ENCODE measurements at places on chromosomes 11 and 22.

DNA sequence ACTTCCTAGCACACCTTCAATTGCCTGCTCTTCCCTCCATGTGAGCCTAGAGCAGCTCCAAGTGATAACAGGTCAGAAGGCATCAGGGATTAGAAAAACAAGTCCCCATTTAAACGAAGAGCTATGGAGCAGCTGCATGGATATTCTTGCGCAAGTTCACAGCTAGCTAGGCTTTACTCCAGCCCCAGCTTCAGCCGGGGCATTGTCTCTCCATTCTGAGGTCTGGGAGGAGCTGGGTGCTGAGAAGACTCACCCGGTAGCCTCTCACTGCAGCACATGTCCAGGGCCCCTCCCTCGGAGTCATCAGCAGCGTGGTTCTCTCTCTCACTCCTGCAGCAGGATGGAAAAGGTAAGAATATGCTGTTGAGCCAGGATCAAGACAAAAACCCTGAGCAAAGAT is 26.0 kb downstream of the PTPN5 start:
- no peak for DNase-seq

DNA sequence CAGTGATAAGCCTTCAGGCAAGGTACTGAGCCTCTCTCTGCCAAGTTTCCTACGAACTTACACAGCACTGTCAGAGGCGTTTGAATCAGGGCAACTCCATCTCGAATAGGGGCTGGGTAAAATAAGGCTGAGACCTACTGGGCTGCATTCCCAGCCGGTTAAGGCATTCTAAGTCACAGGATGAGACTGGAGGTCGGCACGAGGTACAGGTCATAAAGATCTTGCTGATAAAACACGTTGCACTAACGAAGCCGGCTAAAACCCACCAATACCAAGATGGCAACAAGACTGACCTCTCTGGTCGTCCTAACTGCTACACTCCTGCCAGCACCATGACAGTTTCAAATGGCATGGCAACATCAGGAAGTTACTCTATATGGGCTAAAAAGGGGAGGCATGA is 20.4 kb upstream of the POGLUT3 start:
- DNase-seq: no peak

DNA sequence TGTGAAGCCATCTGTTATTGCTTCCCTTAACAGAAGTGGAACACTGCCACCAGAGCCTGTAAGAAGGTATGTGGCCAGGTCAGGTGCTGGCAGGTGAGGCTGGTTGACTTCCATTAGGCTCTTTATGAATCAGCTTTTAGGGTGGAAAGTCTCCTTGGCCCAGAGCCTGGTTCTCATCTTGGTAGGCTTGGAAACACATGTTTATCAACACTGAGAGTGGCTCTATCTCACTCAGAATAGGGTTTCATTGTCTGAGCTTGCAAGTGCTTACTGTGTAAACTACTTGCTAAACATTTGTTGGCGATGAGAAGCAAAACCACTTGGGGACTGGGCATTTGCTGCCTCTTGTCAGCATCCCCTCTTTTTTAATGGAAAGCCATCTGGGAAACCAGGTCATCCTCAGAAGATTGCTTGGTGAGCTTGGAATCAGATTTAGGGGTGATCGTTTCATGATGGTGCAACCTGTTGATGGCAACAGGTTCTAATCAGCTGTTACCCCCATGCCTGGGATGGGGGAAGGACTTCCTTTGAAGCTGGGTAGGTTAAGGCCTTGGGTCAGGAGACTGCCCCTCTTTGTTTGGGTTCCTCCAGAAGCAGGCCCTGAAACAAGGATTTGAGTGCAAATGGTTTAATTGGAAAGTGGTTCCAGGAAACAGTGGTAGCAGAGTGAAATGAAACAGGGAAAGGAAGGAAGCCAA is 75.0 kb upstream of the AMPD3 start:
- DNase-seq: no peak

DNA sequence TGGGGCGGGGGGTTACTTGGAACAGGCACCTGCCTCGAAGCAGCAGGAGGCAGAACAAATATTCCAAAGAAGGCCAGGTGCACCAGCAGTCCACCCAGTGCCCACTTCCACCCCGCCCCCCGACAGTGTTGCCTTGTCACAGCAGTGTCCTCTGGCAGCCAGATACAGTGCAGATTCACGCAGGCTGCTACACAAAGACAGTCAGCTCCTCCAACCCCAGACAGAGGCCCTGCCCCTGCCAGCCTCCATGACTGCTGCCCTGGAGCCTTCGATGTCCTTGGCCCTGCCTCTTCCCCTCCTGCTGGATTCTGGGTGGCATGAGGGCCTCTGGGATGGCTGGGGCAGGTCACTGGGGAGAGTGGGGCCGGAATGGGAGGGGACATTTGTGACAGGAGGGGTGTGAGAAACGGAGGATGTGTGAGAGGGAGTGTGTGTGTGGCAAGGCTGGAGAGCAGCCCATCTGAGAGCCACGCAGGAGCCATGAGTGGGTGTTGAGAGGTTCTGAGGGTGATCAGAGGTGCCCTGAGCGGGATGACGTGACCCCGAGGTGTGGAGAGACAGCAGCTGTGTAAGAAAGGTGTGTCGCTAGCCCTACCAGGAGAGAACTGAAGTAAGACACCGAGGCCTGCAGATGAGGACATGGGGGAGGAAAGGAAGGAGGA is 173.7 kb downstream of the CEP164 start:
- no peak for DNase-seq

DNA sequence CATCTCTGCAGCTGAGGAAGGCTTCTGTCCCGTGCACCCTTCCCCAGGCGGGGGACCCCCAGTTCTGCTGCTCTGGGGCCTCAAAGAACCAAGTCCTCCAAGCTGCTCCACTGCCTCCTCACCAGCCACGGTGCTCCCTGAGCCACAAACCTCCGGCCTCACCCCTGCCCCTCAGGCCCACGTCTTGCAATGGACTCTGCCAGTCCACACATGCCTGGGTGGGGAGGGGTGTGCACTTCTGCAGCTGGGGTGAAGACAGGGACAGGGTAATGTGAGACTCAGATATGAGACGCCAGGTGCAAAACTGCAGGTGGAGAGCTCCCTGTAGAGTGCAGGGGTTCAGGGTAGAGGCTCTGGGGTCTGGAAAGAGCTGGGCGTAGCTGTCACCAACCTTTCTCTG is 3.2 kb upstream of the PTDSS2 start:
- no peak for DNase-seq

DNA sequence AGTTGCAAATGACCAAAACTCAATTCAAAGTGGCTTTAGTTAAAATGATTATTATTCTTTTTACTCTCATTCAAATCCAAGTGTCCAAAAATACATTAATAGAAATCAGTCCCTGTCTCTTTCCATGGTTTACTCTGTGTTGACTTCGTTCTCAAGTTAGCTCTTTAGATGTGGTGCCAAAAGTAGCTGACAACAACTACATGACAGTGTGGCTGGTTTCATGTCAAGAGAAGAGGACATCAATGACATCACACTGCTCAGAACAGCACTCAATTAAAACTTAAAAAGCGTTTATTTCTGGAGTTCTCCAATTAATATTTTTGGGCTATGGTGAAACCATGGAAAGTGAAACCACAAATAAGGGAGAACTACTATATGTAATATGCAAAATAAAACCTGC is 1746.9 kb downstream of the LRRC4C start:
- no peak for DNase-seq

DNA sequence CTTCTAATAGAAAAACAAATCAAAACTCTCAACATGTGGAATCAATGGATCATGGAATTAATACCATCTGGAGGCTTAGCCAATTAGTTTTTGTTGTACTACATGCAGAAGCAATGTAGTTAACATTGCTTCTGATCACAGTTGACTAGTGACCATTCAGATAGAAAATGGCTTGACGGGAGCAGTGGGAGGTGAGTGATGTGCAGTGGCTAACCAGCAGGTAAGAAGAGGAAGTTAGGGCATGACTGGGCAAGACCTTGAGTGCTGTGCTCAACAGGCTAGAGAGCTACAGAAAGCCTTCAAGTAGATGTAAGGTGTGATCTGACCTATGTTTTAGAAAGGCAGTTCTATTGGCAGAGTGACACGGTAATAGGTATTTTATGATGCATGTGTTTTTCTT is 60.7 kb upstream of the ALKBH3 start:
- no peak for DNase-seq

GRCh38 chr22:24582056-24582814 is 10.6 kb downstream of the LRRC75B start:
- DNase-seq: no peak

GRCh38 chr11:113213549-113213948 is 100.8 kb upstream of the TTC12 start:
- no peak for DNase-seq

DNA sequence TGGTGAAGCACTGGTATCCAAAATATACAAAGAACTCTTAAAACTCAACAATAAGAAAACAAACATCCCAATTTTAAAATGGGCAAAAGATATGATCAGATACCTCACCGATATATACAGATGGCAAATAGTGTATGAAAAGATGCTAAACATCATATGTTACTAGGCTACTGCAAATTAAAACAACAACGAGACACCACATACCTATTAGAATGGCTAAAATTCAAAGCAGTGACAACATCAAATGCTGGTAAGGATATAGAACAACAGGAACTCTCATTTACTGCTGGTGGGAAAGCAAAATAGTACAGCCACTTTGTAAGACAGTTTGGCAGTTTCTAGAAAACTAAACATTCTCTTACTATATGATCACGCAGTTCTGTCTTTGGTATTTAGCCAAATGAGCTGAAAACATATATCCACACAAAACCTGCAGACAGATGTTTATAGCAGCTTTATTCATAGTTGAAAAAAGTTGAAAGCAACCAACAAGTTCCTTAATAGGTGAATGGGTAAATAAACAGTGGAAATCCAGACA is 38.5 kb downstream of the SIK3 start:
- no peak for DNase-seq

- no peak for DNase-seq
Observed at GRCh38 chr22:19407649-19408606, 23.6 kb downstream of the HIRA start.

- DNase-seq: peak; percentile 90
Observed at GRCh38 chr11:8717876-8718753, 35.5 kb downstream of the RPL27A start.

DNA sequence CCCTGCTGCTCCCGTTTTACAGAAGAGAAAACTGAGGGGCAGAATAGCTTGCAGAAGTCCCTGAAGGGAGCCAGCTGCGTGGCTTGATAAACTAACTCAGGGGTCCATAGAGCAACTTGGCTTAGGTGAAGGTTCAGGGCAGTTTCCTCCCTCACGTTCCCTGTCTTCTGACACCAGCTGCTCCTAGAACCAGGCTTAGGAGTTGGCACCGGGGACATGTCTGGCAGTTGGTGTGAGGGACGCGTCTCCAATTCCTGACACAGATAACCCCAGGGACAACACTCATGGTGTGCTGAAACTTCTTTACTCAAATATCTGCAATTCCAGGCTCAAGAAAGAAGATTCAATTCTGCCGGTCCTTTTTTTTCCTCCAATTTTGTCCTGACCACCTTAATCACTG is 85.7 kb downstream of the DSCAML1 start:
- DNase-seq: no peak

- DNase-seq: no peak
Observed at GRCh38 chr22:20638507-20638870, 131.1 kb downstream of the MED15 start.

DNA sequence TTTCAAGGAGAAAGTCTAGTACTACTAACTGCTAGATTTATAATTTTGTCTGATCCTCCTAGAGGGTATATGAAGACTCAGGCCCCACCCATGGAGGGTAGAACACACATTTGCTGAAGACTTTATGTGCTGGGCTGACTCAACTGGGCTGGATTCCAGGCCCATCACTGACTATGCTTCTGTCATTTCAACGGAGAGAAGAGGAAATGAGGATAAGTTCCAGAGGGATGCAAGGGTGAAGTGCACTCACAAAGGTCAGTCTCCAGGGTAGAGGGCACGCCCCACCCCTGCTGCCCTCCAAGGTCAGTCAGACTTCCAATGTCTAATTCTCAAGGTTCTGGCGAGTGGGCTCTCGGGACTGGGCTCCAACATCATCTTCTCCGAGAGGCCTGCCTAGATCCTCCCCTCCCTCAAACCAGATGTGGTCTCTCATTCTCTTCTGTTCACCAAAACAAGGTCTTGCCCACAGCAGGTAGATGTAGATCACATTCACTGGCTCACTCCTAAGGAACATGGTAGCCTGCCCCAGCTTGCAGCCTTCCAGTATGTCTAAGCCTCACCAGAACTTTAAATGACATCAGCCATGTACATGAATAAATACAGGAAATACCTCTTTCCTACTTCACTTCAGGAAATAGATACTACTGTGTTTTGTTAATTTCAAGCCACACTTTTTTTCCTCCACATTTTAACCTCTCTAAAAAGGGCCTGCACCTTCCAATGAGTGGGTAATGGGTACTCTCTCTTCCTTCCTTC is 7.3 kb upstream of the C11orf86 start:
- peak; percentile 88 for DNase-seq

Measured in HT1080 (cell line).